ENCODE measurements at places on chromosomes 7 and 10.

- DNase-seq: no peak
Observed at GRCh38 chr7:66571568-66571967, 57.1 kb upstream of the KCTD7 start.

- no peak for DNase-seq
Observed at GRCh38 chr10:68781613-68782574, 45.4 kb upstream of the STOX1 start.

- DNase-seq: no peak
Observed at GRCh38 chr7:106613279-106613678, 47.7 kb downstream of the CCDC71L start.

DNA sequence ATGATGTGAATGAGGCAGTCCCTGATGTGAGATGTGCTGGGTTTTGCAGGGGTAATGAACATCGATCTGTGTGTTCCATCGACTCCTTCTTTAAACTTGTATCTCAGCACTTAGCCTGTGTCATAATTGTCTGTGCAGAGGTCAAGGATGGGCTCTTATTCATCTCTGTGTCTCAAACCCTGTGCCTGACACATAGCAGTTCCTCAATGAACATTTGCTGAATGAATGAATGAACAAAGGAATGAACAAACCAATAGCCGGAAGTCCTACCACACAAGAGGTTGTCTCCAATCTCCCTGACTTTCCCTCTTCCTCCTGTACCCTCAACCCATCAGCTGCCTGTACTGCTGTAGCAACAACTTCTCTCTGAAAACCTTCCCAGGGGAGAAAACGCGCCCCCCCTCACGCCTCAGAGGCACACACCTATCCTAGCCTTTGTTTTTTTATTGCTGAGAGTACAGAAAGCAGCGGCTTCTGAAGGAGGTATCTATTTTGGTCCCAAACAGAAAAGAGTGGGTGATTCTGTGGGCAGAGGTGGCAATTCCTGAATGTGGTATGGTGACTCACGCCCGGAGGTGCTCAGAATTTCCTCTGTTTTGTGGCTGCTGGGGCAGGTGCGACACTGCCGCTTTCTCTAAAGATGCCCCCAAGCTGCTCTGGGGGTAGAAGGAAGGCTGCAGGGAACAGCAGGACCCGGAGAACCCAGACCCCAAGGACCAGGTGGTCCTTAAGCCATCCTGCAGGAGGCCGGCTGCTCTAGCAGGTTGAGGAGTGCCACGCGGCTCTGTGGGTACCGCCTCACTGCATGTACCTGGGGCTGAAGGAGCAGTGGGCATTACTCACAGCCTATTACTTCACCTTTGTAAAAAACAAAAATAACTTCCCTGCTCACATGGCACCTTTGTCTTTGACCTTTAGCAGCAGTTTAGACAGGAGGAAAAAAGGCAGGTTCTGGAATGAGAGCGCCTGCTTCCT lies 9.6 kb downstream of the IL2RA start:
- DNase-seq: peak; percentile 92

GRCh38 chr7:96121752-96122151 lies 200.1 kb downstream of the SLC25A13 start:
- DNase-seq: no peak

DNA sequence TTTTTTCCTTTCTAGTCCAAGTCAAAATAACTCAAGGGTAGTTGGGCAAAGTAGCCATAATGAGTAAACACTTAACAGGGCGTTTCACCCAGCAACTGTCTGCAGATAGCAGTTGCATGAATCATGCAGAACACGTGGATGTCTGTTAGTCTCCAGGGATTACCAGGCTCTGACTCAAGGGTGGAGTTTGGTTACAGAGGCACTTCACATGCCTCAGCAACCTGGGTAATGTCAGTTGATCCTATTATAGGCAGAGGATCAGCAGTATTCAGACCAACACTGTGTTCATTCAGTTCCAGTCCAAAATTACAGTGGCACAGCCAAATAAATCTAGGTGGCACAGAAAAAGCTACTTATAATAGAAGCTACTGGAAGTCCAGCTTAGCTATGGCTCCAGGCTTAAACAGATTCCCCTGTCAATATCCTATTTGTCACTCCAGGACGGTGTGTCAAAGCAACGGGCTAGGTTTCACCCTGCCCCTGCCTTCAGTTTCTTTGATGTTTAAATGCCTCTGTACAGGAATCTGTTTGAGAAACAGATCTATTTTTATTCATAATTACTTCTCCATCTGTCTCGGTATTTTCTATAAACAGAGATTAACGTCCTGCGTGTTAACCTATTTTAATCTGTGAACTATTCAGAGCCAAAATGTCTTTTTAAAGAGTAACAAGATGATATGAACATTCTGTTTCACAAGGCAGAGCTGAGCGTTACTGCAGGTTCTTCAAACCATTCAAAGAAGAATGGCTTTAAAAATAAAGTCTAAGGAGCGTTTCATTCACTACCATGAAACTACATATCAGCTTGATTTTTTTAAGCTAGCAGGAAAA lies 162.6 kb upstream of the AKR1E2 start:
- peak; percentile 46 for DNase-seq

DNA sequence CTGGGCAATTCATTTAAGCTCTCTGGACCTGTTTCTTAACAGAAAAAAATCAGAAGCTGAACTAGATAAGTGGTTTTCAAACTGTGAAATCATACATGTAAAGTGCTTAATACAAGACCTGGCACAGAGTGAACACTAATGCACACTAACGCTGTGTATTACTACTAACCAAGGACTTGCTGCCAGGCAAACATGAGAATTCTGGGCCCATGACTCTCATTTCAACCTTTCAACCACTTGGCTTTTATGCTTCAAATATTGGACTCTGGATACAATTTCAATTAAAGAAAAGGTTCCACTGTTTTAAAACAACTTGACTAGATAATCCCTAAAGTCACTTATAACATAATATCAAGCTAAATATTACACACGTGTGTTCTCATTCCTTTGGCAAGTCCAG lies 73.4 kb downstream of the SRPK2 start:
- DNase-seq: no peak

DNA sequence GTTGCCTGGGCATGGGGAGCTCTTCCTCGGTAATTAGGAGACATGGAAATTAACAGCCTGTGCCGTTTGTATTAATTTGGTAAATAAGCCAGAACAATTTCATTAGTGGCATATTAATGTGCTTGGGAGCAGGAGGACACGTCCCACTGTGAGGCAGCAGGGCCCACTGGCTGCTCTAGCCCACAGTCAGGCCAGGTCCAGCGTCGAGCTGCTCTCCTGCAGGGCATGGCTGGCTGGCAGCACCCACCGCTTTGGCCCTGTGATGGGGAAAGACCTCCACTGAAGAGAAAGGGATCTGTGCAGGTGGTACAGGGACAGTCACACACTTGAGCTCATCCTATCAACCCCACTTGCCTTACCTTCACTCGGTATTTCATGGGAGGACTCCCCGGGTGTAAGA lies 37.5 kb upstream of the LRRC4 start:
- no peak for DNase-seq

GRCh38 chr7:150567169-150567568 lies at the start of gene GIMAP4:
Gene GIMAP4, plus strand, starts transcription at chr7:150567390. Its CDS starts 2,512 bp downstream, at chr7:150569902.
- peak; percentile 55 for DNase-seq

DNA sequence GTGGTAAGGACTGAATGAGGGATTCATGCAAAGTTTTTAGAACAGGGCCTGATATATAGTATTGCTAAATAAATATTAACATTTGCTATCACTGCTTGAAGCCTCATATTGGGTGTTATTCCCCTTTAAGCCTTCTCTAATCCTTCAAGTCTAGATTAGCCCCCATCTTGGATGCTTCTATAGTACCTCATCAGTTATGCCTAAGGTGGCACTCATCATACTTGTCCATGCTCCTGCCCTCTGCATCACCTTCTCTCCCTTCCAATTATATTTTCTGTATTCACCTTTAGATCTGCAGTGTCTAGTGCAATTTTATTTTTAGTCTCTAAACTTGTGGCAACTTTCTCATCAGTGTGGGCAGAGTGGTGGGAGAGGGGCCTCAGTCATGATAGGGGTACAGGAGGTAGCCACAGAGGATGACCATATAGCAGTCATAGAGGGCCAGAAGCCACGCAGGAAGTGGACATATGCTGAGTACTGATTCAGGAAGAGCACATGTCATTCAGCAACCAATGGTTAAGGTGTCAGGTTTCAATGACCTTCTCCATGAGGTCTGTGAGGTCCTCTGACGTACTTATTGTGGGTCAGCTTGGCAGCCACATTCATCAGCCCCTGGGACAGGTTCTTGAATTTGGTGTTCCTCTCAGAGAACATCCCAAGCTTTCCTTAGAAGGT lies 2.5 kb downstream of the ENTPD1 start:
- peak; percentile 20 for DNase-seq

- no peak for DNase-seq
Observed at GRCh38 chr10:55550236-55550635, 749.2 kb upstream of the PCDH15 start.

DNA sequence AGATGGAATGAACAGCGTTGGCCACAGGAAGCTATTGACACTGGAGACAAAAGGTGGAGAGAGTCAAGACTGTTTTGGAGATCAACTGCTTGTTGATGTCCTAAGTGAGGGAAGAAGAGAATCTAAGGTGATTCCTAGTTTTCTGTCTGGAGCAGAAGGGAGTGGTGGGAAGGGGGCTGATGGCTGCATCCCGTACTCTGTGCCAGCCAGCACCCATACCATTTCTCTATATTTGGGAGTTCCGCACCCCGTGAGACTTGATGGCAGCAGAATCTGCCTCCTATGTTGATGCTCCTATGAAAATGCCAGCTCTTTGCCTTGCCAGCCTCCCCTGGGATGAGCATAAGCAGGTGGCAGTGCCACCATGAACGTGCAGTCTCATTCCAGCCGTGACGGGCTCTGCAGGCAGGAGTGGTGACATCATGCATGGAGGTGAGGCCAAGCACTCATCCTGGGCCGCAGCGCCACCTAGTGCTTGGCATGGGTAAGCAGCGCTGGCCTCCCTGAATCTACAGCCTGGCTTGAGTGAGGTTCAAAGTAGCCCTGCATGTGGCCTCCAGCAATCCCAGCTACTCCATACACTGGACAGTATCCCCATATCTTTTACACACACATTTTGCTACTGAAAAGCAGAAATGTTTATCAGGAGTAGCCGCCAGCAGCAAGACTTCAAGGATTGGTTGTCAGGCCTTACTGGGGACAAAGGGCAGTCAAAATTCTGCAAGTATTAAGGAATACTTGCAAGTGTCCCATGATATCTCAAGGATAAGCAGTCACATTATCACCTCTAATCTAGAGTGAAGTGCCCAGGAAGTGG lies 43.0 kb downstream of the PODXL start:
- peak; percentile 88 for DNase-seq

- DNase-seq: peak; percentile 38
Observed at GRCh38 chr7:140239653-140239935, 62.8 kb upstream of the KDM7A start.

GRCh38 chr10:70354556-70354955 lies 27.9 kb downstream of the LRRC20 start:
- DNase-seq: no peak

DNA sequence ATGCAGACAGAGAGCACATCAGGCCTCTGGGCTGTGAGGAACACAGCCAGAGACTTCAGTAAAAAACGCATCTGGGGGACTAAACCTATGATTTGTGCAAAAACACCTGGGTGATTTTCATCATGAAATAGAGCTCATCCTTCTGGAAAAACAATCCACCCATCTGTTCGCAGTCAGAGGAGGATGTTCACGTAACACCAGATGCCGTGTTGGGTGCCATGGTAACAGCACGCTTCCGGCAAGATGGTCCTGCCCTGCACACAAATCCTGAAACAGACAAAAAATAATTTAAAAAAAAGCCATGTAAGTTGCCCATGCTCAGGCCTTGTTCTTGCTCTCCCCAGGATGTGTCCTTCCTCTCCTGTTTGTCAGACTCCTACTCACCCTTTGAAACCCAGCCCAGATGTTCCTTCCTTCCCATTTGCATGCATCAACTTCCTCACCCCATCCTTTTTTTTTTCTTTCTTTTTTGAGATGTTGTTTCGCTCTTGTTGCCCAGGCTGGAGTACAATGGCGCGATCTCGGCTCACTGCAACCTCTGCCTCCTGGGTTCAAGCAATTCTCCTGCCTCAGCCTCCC lies 28.3 kb upstream of the GNA12 start:
- no peak for DNase-seq

DNA sequence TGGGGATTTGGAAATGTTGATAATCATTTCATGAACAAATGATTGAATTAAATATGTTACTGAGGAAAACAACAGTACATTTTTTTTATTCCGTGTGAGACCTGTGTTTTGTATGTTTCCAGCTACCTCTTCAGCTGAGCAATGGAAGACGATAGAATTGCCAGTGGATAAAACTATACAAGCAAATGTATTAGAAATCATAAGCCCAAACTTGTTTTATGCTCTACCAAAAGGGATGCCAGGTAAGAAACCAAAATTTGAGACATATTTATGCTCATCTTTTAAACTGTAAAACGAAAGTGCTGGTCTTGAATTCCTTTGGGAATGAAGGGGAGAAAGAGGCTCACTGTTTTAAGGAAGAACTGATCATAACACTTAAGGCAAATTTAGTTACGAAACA lies 17.8 kb upstream of the VWA2 start:
- DNase-seq: no peak

- DNase-seq: no peak
Observed at GRCh38 chr7:164882-165660, 27.3 kb upstream of the FAM20C start.

DNA sequence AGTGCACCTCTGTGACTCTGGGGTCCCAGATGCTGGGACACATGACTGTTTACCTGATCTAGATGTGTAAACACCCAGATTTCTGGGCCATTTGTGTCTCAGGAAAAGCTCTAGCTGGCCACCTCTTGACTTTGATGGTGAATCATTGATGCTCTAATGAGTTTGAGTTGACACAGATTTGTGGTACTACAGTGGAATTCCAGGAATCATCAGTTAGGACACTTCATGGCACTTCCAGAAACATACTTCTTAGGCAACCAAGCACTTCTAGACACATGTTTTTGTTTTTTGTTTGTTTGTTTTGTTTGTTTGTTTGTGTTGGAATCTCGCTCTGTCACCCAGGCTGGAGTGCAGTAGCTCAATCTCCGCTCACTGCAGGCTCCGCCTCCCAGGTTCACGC lies 302.2 kb upstream of the ZMIZ1 start:
- no peak for DNase-seq

DNA sequence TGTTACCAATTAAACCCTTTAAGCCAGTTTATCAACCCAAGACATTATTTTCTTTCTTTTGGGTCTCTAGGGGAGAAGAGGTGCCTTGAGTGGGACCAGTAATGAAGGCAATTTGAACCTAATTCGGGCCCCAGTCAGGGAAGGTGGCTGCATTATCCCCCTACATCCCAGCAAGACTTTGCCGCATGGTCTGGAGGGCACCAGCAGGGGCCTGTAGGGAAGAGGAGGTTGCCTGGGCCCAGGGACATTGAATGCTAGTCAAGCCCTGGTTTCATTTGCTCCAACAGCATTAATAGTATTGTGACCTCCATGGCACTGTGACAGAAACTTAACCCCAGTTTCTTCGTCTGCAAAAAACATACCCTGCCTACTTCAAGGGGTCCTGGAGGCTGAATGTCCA lies 108.8 kb downstream of the CUX1 start:
- no peak for DNase-seq

GRCh38 chr10:55404094-55404493 lies 603.1 kb upstream of the PCDH15 start:
- no peak for DNase-seq

All from activated CD4-positive, alpha-beta memory T cell treated with anti-CD3 and anti-CD28 coated beads for 36 hours (primary cell).